ENCODE measurements at places on chromosomes 5 and 9.

DNA sequence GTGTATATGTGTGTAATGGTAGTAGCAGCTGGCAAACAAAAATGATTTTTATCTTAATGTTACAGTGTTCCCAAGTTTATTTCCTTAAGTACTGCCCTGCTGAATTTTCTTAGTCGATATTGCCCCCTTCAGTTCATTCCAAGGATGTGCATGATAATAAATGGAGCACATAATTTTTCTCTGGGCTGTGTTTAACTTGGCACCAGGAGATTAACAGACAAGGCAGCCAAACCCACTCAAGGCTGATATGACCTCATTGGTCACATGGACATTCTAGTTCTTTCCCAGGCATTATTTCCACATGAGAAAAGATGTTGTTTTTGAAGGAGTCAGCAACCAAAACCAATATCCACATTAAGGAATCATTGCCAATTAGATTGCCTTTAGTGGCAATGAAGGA is 61.8 kb downstream of the COX7C start:
- peak; percentile 64 for DNase-seq

- no peak for DNase-seq
These were observed 64.8 kb upstream of the ZNF462 start for GRCh38 chr9:106798016-106798799.

GRCh38 chr5:132641841-132642240 is 16.1 kb upstream of the IL13 start:
- DNase-seq, result no peak

DNA sequence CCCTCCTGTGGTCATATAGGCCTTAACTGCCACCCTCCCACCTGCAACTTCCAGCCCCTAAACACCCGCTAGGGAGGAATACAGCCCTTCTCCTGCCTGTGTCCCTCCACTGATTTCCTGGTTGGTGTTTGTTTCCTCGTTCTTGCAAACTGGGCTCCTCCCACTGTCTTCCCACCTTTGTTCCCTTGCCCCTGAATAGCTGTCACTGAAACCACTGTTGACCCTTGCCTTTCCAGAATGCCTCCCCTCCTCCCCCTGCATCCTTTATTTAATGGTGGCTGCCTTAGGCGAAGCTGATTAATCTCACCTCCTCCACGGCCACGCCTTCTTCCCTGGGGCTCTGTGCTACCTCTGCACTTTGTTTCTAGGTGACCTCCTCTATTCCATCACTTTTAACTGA is 626.7 kb downstream of the BNC2 start:
- DNase-seq, result no peak

DNA sequence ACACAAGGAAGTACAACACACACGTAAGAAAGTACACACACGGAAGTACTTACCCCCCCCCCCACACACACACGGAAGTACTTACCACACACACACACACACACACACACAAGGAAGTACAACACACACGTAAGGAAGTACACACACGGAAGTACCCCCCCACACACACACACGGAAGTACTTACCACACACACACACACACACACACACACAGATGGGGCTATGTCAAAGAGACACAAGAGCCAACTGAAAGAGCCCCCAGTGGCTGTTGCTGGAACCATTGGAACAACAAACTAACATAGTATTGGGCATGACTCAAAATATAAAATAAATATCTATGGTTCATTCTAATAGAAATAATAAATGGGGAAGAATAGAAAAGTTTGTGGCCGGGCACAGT is 4.9 kb upstream of the MAPK9 start:
- DNase-seq, result no peak

Measured in NCI-H460 (cell line).